IgD-negative memory B cell (primary cell): ENCODE measurements at places on chromosomes 7 and 10. TPM values are rescaled to one million over a fixed set of nuclear protein-coding genes. Genes with fewer than 3 reads are reported as not detected.

Gene PRSS1
- polyA plus RNA-seq = not detected

Gene PDE1C
- polyA plus RNA-seq = not detected

Gene CTAGE6
- polyA plus RNA-seq = not detected

Gene VGF
- not detected for polyA plus RNA-seq

Gene CASTOR2
- not detected for polyA plus RNA-seq

Gene MAGI2
- polyA plus RNA-seq = not detected

Gene HGF
- not detected for polyA plus RNA-seq

Gene FAM237B
- not detected for polyA plus RNA-seq

Gene RASSF4
- 0.69 TPM for polyA plus RNA-seq

Gene CALML5
- polyA plus RNA-seq = not detected

Gene SPDYE11
- 0.19 TPM for polyA plus RNA-seq

Gene CDHR3
- polyA plus RNA-seq = 0.36 TPM

Gene AGR2
- polyA plus RNA-seq = not detected

Gene CELF2
- 142 TPM for polyA plus RNA-seq

Gene LDB3
- polyA plus RNA-seq = 0.13 TPM

Gene TMEM176B
- polyA plus RNA-seq = 2.4 TPM

Gene NRG3
- polyA plus RNA-seq = not detected

Gene LRRC18
- polyA plus RNA-seq = 0.58 TPM

Gene GPR141
- polyA plus RNA-seq = not detected
